Fibroblast of gingiva (primary cell): ENCODE measurements at places on chromosomes 2 and 18.

GRCh38 chr2:216064665-216065064 lies 16.9 kb downstream of the PECR start:
- DNase-seq: no peak

DNA sequence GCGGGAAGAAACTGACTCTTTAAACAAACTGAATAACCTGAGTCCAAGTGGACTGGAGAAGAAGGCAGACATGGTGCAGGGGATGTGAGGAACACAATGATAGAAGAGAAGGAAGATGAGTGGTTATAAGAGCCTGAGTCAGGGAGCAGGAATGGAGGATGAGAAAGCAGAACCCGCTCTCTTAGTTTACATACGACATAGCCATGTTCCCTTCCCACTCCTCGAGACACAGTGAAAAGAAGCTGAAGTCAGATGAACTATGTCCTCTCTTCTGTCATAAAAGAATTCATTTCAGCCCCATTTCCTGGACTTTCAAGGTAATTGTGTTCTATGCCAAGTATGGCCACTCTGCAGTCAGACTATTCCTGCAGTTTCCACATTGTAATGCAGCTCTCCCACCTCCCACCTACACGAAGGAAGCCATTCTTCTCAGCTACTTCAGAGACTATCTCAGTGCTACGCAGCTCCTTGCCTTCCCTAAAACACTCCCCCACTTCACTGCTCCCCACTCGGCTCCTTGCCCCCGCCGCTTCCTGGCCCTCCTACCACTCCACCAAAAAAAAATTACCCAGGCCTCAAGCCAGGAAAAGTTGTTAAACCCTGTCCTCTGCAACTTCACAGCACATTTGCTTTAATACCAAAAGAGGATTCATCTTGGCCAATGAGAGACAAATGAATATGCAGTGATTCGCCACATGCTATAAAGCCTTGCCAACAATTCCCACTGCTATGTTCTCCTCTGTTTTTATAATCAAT lies 323.4 kb upstream of the EPHA4 start:
- peak; percentile 19 for DNase-seq

- DNase-seq: no peak
Observed at GRCh38 chr2:130327703-130328527, 14.8 kb upstream of the IMP4 start.

DNA sequence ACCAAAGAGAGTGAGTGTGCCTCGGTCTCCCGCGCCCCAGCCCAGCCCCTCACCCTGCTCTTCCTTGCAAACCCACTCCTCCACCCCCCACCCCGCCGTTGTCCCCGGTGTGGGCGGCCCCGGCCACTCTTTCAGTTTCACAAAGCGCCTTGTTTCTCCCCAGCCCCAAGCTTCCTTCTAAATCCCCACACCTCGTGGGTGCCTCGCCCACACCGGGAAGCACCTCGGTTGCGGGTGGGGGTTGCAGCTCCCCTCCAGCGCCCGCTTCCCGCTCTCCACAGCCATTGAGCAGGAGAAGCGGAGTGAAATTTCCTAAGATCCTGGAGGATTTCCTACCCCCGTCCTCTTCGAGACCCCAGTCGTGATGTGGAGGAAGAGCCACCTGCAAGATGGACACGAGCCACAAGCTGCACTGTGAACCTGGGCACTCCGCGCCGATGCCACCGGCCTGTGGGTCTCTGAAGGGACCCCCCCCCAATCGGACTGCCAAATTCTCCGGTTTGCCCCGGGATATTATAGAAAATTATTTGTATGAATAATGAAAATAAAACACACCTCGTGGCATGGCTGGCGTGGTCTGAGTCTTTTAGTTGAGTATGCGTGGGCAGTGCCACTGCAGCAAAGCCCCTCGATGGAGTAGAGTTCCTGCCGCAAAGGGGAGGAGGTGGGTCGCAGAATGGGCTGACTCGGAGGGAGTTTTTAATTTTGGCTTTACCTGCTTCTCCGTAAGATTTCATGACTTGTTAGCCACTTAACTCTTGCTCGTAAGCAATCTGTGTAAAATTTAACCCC lies 848 bp downstream of the TMSB10 start:
- DNase-seq: no peak

GRCh38 chr18:23416298-23416697 lies 36.8 kb upstream of the RIOK3 start:
- DNase-seq: no peak

- DNase-seq: no peak
Observed at GRCh38 chr2:94993176-94994062, 32.1 kb upstream of the MAL start.

GRCh38 chr18:12307701-12308385 lies at the start of gene TUBB6:
Gene TUBB6 (plus strand): TSS chr18:12308241. CDS start chr18:12308293, 52 bp downstream.
- peak; percentile 86 for DNase-seq

DNA sequence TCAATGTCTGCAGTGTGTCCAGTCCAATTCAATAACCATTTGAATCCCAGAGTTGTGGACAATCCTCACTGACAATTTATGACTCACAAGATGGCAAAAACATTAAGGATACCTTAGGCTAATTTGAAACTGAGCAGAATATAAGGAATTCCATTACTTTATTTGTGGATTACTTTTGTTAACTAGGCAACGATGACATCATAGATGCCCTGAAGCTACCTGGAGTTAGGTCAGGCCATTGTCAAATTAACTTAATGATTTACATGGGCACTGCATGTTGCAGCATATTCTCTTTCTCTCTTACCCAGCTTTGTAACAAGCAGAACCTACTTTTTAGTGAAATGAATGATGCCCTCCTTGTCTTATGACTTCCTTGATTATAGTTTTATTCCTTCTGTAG lies 100.0 kb upstream of the CDCA7 start:
- DNase-seq: no peak

DNA sequence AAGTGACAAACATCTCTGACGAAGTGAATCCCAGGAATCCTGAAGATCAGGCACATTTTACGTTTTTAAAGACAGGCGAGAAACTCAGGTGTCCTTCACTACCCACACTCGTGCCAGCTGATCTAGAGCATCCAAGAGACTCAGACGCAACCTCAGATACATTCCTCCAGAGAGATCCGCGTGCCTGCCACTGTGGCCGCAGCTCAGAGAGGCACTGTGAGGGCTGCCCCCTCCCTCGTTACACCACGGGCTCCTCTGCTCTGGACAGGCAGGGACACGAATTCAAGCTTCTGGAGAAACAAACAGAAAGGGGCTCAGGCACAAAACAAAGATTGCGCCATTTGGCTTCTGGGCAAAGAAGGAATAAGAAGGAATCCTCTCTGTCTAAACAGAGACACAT lies 268.0 kb downstream of the HDAC4 start:
- DNase-seq: no peak

GRCh38 chr18:79405019-79405780 lies 9.5 kb downstream of the NFATC1 start:
- DNase-seq: no peak

DNA sequence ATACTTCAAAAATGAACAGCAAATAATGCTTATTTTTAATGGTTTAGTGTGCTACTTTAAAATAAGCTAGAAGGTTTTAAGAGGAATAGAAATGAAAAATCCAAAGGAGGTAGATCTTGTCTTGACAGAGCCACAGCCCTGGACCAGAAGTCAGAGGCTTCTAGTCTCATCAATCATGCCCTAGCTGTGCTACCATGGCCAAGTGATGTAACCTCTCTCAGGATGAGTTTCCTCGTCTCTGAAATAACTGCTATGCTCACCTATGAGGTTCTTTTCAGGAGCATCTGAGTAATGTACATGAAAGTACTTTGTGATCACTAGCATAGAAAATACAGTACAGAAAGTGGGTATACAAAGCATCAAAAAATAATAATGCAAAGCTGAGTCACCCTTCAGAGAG lies 248.4 kb downstream of the PID1 start:
- DNase-seq: no peak

- DNase-seq: peak; percentile 67
Observed at GRCh38 chr2:85905187-85905666, 16.4 kb upstream of the ST3GAL5 start.

- DNase-seq: no peak
Observed at GRCh38 chr2:156706576-156706975, 270.4 kb downstream of the GPD2 start.

GRCh38 chr2:212538305-212539071 lies at the start of gene ERBB4:
Gene ERBB4 (minus strand): TSS chr2:212538802. CDS start chr2:212538530, 272 bp downstream.
- no peak for DNase-seq

- no peak for DNase-seq
Observed at GRCh38 chr18:56042915-56043536, 455.0 kb upstream of the TCF4 start.

DNA sequence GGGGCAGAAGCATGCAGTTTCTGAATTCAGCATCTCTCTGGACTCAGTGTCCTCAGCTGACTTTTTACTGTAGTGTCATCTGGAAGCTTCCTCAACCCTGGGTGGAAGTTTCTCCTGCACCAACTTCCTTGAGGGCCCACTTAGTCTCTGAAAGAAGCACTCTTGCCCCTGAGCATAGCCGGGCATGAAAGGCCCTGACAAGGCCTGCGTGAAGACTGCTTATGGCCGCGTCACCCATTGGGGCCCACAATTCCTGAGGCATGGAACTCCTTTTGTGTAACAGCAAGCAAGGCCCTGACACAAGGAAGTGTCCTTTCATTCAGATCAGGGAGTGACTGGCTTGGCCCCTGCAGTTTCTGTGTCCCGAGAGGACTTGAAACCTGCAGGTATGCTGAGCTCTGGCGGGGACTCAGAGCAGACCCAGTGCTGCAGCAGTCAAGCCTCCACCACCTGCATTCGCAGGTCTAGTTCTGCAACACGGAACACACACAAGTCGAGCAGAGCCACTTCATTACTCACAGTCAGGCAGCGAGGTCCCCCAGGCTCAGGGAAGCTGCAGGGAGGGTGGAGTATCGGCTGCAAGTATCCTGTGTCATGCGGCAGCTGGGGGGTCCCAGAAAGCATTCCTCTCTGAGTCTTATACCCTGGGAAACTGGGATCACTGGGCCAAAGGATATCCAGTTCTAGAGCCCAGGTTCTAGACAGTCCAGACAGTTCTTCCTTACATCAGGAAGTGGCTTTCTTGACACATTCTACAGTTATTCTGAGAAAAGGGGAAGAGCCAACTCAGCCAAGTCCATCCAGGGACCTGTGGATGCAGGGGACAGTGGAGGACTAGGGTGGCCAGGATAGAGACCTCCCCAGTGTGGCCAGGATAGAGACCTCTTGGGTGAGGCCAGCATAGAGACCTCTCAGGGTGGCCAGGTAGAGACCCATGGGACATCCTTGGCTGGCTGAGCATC lies 35.6 kb upstream of the PRLH start:
- no peak for DNase-seq

DNA sequence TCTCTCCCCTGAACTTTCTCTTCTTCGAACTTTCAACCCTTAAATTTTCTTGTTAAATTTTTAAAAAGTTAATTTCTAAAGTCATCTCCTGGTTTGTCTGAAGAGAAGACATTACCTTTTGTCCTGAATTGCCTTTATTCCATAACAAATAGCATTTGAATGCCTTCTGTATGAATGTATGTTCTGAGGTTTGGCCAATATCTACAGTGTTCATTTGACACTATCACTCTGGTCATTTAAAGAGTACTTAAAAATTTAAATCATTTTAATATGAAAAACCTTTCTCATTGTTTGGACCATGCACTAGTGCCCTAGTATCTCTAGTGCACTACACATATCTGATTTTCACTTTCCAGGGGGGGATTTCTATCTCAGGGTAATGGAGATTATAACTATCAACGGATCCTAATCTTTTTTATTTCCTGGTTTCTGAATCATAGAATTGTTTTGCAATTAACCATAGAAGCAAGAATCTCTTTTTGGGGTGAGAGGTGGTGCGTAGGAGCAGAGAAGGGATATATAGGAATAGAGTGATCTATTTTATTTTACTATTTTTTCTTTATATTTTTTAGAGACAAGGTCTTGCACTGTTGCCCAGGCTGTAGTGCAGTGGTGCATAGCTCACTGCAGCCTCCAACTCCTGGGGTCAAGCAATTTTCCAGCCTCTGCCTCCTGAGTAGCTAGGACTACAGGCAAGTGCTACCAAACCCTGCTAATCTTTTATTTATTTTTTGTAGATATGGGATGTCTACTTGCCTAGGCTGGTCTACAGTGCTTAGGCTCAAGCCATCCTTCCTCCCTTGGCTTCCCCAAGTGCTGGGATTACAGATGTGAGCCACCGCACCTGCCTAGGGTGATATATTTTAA lies 25.5 kb downstream of the TANC1 start:
- DNase-seq: no peak

DNA sequence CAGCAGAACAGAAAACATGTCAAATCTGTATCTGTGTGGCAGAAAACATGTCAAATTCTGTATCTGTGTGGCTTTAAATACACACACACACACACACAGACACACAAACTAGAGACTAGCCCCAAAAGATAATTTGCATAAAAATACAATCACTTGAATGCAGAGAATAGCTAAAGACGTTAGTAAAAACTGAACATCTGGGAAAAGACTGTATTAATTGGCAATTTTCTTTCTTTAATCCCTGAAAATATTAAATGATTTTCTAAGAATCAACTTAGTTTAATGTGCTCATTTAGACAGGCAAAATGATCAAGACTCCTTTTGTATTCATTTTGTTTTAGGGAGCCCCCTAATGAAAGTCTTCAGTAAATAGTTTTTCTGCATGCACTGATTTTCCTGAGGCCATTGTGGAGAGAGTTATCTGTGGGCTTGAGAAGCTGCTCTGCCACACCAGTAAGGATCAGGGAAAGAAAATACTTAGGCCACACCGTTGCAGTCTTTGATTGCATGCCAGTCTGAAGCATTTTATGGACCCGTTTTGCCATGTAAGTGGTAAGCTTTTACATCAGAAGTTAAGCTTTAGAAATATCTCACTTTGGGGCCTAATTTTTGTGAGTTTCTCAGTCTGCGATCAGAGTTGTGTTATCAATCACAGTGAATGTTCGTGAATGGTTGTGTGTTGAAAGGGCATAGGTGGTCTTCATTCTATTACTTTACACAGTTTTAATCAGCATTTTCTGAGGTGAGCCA lies 2.2 kb downstream of the SPATS2L start:
- DNase-seq: peak; percentile 33

GRCh38 chr2:168449419-168449818 lies 6.7 kb upstream of the CERS6 start:
- no peak for DNase-seq

DNA sequence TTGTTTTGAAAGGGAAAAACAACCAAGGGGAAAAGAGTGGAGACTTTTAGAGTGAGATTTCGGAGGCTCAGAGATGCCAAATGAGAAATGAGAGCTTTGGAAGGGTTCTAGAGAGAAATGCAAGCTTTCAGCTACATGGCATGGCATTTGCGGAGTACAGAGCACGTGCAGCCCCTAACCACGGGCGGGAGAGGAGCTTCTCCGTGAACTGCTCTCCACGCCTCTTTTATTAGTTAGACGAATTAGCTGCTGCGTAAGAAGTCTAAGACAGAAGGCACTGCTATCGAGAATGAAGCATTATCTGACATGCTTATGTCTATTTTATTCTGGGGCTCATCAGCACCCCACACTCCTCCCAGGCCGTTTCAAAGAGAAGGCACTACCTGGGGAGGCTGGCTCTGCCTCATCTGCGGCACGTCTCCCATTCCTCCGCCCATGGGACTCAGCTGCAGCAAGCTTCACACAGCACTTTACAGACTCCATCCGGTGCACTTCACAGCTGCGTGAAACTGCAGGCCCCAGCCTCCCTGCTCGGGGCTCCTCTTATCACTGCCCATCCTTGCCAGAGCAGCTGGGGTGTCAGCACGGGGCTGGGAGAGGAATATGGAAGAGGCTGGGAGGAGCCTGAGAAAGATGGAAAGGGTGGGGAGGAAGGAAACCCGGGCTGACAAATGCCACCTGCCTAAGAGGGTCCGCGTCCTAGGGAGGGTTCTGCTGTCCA lies 207.3 kb upstream of the APCDD1 start:
- DNase-seq: no peak

- DNase-seq: no peak
Observed at GRCh38 chr18:26700201-26700600, 151.8 kb upstream of the KCTD1 start.

GRCh38 chr2:241752689-241753276 lies 18.4 kb downstream of the D2HGDH start:
- no peak for DNase-seq
